ENCODE measurements at places on chromosomes 12 and 14.

- DNase-seq = no peak
These were observed 43.4 kb downstream of the SH2B3 start for GRCh38 chr12:111448846-111449790.

- no peak for DNase-seq
These were observed 260.8 kb downstream of the TTC8 start for GRCh38 chr14:89085231-89085731.

GRCh38 chr14:29721586-29721985, 206.1 kb downstream of the PRKD1 start:
- DNase-seq = no peak

DNA sequence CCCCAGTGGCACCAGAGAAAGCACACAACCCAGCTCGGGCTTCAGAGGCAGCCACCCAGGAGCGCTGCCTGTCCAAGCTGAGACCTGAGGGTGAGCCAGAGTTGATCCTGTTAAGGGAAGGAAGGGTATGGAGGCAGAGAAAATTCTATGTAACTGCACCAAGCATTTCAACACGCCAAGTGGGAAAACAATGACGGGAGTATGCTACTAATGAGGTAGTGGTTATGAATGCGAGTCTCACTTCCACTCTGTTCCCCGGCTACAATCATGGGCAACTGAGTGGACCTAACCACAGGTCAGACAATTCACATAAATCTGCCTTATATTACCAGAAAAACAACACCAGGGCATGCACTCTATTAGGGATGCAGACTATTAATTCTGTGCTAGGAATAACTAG, 9.9 kb downstream of the ATG14 start:
- no peak for DNase-seq

GRCh38 chr12:79058342-79058741, 193.8 kb downstream of the SYT1 start:
- DNase-seq = no peak

GRCh38 chr12:121968876-121969275, 50.5 kb downstream of the CFAP251 start:
- no peak for DNase-seq

- DNase-seq = no peak
These were observed 871.4 kb downstream of the C12orf50 start for GRCh38 chr12:87157791-87158190.

GRCh38 chr14:63875311-63875710, 22.5 kb downstream of the SYNE2 start:
- no peak for DNase-seq

DNA sequence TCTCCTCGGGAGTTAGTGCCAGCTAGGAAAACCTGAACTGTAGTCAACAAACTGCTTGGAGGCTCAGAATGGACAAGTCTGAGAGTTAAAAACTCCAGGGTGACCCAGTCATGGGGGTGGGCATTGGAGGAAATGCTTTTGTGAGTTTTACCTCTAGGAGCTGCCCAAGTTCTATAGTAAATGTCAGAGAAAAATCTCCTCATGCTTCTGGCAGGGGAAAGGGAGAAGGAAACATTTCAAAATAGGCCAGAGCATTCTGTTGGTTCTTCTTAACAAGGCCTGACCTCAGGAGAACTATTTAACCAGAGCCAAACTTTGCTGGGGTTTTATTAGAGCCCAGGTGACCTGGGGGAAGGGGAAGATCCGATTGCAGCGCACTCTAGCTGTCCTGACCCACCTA, 12.3 kb downstream of the NINJ2 start:
- DNase-seq = no peak

- DNase-seq = no peak
These were observed 17.6 kb downstream of the BATF start for GRCh38 chr14:75539561-75540478.

DNA sequence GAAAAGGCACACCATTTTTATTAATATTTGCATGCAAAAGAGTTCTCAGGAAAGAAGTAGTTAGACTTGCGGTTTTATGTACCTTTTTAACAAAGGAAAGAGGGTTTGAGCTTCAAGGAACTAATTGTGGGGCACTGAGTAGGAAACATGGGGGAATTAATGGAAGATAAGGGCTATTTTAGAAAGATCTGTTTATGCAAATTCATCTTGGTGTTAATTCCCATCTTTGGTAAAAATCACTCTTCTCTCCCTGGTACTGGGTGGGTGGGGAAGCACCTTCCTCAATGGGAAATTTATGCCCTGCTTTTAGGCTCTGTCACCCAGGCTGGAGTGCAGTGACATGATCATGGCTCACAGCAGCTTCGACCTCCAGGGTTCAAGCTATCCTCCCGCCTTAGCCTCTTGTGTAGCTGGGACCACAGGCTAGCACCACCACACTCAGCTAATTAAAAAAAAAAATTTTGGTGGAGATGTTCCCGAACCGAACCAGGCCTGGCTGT, 30.1 kb upstream of the RESF1 start:
- DNase-seq = no peak

- DNase-seq = no peak
These were observed 18.1 kb downstream of the NUAK1 start for GRCh38 chr12:106120519-106121105.

GRCh38 chr12:22333713-22334409, 646 bp downstream of the ST8SIA1 start:
- DNase-seq = no peak

DNA sequence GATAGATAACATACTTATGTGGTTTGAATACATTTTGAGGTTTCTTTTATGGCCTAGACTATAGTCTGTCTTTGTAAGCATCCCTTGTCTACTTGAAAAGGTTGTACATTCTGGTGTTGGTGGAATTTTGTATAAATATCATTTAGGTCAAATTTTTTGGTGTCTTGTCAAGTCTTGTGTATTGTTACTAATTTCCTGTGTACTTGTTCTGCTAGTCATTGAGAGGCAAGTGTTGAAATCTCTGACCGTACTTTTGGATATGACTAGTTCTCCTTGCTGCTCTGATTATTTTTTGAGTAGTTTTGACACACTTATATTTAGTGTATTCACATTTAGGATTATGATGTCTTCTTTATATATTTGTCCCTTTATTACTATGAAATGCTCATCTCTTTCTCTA, 219.6 kb downstream of the CCDC91 start:
- no peak for DNase-seq

GRCh38 chr14:39472078-39472477, 39.8 kb upstream of the FBXO33 start:
- DNase-seq = no peak

DNA sequence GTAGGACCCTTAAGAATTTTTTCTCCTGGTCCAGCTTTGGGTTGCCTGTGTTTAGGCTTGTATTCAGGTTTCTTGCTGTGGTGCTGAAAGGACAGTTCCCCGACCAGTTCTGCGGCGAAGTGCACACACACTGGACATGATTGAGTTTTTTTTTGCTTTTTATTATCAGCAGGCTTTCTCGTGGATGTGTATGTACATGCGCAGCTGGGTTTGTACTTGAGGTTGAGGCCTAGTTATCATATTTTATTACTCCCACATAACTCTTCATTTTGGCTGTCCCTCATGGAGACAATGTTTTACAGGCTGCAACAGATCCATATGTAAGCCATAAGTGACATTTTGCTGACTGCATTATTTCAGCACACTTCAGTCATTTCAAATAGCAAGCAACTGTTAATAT, 2.5 kb downstream of the SCN8A start:
- no peak for DNase-seq

- no peak for DNase-seq
These were observed 1.3 kb downstream of the R3HDM2 start for GRCh38 chr12:57429473-57430111.

DNA sequence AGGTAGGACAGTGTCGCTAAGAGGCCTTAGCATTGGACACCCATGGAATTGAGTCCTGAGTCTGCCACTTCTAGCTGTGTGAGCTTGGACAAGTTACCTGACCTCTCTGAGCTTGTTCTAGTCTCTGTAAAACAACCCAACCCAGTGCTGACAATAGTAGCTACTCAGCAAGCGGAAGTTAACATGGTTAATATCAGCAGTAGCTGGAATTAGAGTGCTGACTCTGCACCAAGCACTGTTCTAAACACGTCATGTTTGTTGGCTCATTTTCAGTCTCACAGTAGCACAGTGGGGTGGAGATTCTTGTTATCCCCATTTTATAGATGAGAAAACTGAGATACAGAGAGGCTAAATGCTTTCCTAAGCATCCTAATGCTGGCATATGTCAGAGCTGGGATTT, 47.5 kb upstream of the RIN3 start:
- DNase-seq = no peak

DNA sequence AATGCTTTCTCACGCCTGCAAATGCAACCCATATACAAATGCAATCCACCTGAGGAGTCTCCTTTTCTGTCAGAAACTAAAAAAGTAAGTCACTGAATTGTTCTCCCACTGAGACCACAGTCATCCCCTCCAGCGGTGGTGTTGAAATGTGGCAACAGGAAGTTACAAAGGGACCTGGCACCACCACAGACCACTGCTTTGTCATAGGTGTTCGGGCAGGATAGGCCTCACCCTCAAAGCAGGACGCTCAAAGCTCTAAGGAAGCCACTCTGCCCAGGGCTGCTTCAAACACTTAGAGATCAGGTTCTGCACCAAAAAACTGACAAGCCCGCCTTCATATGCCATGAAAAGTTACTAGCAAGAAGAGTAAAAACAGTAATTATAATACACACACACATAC, 11.3 kb downstream of the PHLDA1 start:
- no peak for DNase-seq

GRCh38 chr12:87092421-87092820, 836.2 kb upstream of the MGAT4C start:
- no peak for DNase-seq

- DNase-seq = no peak
These were observed 102.8 kb upstream of the BCAT1 start for GRCh38 chr12:25051656-25052195.

- DNase-seq = no peak
These were observed 53.2 kb upstream of the VASH1 start for GRCh38 chr14:76708028-76708427.

DNA sequence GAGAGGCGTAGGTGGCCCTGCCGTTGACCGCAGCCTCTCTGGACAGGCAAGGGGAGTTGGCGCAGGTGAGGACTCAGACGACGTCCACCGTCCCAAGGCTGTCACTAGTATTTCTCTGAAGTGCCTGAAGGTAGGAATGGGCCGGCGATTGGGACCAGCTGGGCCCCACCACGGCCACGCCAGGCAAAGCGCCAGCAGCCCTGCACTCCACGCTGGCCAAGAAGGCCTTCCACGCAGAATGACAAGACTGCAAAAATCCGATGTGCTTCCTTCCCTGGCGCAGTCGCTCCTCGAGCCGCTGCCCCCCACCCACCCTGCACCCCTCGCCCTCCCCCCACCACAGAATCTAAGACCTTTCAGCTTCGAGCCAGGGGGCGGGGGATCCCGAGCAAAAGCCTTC, 17.3 kb upstream of the MLXIP start:
- DNase-seq = no peak

DNA sequence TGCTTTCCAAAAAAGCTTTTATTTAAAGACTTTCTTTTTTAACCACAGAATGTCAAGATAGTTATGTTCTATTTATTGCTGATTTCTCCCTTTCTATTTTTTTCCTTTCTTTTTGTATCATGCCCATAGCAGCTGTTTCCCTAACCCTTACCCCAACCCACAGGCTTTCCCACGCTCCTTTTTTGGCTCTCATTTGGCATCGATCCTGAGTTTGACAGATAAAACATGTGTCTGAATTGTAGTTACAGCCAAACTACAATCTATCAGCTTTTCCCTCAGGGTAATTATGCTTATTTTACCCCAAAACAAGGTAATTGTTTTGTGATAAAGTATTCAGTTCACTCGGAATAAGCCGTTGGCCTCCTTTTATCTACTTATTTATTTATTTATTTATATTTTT, 46.7 kb downstream of the PDE3A start:
- no peak for DNase-seq

GRCh38 chr14:106377432-106377831, 851.0 kb downstream of the TMEM121 start:
- no peak for DNase-seq

GRCh38 chr12:58238411-58238810, 297.0 kb downstream of the ATP23 start:
- no peak for DNase-seq

- DNase-seq = no peak
These were observed 15.3 kb downstream of the WDR20 start for GRCh38 chr14:102154821-102155549.

DNA sequence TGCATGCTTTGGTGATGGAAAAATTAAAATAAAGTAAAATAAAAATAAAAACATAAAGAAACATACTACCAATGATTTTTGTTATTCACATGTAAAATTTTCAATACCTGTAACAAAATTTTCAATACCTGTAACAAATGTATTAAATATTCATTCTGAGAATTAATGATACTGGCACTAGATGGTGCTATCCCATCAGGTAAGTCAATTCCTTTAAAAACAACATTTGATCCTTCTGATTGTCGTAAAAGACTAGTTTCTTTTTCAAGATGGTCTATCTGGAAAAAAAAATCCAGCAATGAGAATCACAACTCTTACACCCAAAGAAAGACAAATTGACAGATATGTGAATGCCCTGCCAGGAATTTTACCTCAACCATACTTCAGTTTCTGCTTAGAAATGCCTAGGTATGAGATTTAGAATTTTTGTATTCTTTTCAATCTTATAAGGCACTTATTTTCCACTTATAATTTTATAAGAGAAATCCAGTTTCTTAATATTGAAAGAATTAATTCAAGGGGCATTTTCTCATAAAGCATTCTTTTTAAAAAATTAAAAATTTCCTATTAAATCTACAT, 30.7 kb downstream of the CEP290 start:
- DNase-seq = peak; percentile 49

Measured in NCI-H146 (cell line).